Activated T-cell treated with anti-CD3 and anti-CD28 coated beads for 4 hours (primary cell): ENCODE measurements at places on chromosomes 3 and 15.

DNA sequence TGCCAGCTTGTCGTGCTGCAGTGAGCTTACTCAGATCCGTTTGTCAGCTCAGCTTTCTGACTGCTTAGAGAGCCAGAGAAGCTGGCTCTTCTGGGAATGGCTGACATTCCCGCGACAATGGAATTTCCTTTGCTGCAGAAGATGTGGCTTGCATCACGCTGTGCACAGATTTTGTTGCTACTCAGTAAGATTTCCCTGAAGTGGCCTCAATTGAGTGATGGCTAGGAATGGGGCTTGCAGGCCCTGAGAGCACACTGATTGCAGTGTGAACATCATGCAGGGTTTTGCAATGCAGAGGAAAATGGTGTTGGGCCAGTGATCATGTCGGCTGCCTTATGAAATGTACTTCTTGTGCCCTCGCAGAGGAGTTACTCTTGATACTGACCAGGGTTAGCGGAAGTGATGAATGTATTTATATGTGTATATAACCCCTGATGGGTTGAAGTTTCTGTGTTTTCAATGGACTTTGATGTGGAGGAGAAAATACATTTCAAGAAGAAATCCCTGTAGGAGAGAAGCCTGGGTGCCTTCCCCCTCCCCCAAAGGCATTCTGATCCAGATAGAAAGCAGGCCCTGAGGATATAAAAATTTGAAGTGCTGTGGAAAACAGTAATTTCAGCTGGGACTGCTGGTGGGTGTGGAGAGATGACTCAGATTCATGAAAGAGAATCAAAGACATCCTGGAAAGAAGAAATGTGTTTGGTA is 102.5 kb upstream of the PDZRN3 start:
- DNase-seq: no peak

DNA sequence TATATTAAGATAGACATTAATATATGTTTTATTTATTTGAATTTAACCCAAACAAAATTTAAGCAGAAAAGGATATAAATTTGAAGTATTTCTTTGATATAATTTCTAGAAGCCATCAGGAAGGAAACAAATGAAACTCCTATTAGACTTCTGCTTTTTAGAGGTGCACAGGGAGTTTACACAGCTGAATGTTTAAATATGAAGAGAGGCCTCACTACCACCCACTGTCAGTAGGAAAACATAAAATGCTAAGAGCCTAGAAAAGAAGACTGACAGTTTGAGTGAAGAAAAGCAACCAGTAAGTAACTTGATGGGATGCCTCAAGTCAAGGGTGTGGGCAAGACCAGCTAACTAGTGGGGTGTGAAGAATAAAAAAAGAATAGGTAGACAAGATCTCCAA is 19.7 kb downstream of the PLSCR2 start:
- DNase-seq: no peak

DNA sequence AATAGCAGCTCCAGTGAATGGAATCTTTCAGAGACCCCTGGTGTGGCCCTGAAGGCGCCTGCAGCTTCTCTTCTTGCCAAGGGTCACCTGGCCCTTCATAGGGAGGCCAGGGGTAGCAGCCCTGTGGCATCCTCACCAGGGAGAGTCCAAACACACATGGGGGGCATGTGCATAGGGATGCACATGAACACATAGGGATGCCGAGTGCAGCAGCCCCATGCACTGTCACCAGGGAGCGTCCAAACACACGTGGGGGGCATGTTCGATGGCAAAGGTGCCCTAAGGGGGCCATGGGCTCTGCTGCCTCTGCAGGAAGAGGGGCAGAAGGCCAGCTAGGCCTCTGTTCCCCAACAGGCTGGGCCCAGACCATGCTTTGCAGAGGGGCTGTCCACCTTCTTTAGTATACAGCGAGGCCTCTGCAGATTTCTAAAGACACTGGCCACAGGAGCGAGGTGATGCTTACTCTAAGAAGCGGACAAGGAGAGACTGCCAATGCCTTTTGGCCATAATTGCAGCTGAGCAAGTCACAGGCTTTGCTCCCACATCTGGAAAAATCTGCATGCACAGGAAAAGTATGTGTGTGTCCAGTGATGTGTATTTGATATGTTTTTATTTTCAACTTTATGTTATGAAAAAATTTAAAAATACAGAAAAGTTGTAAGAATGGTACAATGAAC is 21.0 kb downstream of the ANAPC13 start:
- DNase-seq: no peak

DNA sequence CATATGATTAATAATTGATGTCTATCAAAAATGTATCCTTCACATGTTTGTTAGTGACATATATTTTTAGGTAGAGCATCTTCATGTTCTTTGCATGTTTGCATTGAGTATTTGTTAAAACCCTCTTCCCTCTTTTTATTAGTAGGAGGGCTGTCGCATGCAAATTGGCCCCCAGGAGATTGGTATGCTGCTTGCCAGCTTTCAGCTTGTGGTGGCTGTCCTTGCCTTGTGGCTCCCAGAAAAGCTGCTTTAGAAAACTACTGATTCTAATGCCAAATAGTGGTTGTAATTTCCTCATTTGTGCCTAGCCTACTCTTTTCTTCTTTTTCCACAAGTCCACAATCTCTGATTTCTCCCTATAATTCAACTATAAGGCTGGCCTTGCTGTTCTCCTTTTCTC is 886.8 kb downstream of the VGLL3 start:
- DNase-seq: no peak

GRCh38 chr15:56981160-56981559 is 62.7 kb downstream of the TCF12 start:
- no peak for DNase-seq

- DNase-seq: no peak
Measured at GRCh38 chr15:61256231-61256630, 27.1 kb upstream of the RORA start.

GRCh38 chr15:71592203-71592602 is 218.2 kb upstream of the NR2E3 start:
- DNase-seq: no peak

GRCh38 chr15:48650931-48651330 is 5.4 kb upstream of the FBN1 start:
- DNase-seq: no peak

DNA sequence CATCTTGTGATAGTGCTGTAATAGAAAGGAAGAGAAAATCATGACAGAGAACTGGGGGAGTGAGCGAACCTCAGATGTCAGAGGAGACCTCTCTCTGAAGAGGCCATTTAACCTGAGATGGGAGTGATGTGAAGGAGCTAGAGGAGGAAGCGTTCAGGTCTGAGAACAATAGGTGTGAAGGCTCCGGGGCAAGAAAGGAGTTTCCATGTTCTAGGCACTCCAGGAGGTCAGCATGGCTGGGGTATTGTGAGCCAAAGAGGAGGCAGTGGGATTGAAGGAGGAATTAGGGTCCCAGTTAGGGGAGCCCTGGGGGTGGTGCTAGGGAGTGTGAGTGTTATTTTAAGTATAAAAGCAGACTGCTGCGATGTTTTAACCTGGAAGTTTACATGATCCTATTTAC is 8.8 kb upstream of the FILIP1L start:
- DNase-seq: no peak

DNA sequence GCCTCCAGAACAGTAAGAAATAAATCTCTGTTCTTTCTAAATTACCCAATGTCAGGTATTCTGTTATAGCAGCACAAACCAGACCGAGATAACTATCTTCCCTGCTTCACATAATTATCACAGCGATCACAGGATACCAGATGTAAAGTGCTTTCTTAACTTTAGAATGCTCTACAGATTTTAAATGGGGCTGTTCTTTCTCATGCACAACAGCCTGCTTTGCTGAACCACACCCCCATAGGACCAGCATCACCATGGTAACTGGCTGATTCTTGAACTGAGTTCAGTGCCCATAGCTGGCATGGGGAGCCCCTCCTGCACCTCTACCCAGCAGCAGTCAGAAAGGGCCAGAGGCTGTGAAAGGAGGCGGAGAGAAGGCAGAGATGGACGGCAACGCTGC is 7.8 kb downstream of the CD80 start:
- no peak for DNase-seq

DNA sequence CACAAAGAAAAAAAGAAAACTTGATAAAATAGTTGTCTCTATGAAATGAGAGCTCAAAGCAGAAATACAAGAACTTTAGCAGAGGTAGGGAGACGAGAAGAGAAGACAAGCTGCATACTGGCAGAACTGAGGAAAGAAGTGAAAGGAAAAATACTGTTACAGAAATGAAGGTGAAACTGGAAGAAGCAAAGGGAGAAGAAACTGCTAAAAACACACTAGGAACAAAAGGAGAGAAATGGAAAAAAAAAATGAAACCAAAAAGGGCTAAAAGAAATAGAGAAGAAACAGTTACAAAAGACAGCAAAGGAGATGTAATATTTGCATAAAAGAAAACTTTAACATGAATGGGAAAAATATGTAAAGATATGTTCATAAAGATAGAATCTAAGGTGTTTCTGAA is 27.3 kb upstream of the ANPEP start:
- no peak for DNase-seq
